ENCODE measurements at places on chromosomes 3 and 15.

DNA sequence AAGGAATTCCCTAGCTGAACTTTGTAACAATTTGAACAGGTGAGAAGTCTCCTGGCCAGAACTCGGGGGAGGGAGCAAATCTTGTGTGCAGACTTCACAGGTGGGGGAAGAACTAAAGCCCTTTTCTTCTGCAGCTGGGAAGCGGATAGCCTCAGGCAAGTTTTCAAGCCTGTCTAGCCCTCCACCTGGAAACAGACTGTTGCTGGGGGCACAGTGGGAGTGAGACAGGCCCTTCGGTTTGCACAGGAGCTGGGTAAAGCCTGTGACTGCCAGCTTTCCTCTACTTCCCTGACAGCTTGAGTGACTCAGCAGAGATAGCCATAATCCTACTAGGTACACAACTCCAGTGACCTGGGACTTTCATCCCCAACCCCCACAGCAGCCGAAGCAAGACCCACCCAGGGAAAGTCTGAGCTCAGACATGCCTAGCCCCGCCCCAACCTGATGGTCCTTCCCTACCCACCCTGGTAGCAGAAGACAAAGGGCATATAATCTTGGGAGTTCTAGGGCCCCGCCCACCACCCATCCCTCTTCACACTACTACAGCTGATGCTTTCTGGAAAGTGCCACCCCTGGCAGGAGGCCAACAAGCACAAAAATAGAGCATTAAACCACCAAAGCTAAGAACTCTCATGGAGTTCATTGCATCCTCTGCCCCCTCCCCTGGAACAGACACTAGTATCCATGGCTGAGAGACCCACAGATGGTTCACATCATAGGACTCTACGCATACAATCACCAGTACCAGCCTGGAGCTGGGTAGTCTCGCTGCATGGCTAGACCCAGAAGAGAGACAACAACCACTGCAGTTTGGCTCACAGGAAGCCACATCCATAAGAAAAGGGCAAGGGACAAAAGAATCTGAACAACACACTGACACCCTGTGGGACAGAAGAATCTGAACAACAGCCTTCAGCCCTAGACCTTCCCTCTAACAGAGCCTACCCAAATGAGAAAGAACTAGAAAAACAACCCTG lies 479.0 kb downstream of the RAP2B start:
- DNase-seq, result no peak

- DNase-seq, result no peak
These were observed 19.9 kb upstream of the UBE2E1 start for GRCh38 chr3:23785882-23786281.

DNA sequence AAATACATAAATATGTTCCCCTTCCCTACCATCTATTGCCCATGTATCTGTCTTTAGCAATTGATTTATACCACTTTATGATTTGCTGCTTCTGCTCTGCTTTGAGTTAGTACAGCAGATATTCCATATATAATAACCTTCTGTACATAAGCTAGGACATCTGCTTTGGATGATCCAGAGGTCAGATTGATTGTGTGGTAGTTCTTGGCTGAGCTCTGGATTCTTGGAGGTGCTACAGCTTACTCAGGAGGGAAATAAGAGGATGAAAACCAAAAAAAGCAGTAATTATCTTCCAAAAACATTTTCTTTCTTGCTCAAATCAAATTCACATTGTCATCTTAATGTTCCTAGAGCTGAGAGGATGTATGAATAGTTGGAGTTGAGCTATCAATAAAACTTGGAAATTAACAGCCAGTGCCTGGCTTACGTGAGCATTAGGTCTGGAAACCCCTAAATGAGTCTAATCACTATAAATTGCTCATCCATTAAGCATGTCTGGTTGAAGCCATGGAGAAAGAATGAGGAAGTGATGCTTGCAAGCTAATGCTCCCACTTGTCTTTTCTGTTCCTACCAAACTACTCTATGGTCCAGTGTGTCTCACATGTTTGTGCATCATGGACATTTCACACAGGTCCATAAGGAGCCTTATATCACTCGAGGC lies 36.3 kb upstream of the TMEM42 start:
- DNase-seq, result no peak

DNA sequence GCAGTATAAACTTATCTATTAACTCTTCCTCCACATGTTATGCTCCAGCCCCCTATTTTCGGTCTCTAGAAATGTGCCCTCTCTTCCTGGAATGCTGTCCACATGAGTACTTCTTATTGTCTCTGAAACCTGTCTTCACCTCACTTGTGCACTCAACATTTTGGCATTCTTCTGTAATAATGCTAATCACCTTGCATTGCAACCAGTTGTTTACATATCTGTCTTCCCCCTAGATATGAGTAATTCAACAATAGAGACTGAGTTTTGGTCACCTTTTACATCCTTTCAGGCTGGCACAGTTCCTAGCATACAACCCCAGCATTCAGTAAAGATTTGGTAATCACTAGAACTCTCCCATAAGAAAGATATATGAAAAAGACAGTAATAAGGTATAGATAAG lies 17.2 kb downstream of the CCDC80 start:
- DNase-seq, result no peak

DNA sequence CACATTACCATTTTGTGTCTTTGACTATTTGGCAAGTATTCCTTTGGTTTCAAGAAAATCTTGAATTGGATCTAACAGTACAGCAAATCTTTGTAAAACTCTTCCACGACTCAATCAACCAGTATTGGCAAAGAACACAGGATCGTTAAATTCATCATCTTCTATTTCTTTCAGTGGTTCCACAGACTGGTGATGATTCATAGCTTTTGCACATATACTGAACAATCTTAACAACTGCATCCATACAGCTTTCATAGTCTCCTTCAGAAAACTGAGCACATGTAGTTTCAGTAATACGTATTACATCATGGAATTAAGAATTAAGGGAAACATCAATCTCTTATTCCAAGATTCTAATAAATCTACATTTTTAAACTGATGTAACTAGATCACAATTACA lies 91.6 kb upstream of the LIPC start:
- DNase-seq, result no peak

GRCh38 chr3:144112036-144112435 lies 140.4 kb downstream of the DIPK2A start:
- DNase-seq, result no peak

DNA sequence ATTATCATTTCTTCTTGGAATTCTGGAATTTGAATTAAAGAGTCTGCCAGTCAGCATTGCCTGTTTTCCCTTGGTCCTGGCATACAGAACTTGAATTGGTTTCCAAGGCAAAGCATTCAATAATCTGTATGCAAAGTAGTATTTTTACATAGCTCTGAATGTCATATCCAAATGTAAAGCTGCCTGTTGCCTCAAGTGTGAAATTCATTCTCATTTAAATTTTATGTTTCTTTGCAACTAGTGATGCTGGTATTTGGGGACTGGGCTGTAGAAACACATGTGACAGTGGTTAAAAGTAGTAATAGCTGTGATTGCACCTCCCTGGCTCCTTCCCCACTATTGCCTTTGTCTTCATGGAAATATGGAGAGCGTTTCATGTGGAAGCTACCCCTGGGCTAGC lies 743.9 kb upstream of the GOLIM4 start:
- no peak for DNase-seq

DNA sequence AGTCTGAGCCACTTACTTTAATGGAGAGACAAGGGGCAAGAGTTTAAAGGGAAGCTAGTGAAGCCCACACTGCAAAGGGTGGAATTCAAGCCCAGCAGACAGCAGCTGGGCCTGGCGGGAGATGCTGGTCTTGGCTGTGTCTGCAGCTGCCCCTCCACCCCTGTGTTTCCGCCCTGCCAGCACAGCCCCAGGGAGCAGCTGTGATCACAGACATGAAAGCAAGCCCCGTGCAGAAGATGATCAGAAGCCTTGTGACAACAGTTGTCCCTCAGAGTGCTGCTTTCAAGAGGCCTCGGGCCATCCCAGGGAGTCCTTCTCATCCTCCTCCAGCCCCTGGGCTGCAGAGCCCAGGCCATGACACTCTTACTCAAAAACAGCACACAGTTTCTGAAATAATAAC lies 24.1 kb upstream of the SLC6A1 start:
- DNase-seq, result no peak

- DNase-seq, result no peak
These were observed 116.7 kb downstream of the MCTP2 start for GRCh38 chr15:94348084-94348483.

GRCh38 chr3:129333891-129334290 lies 55.2 kb downstream of the HMCES start:
- DNase-seq, result no peak

DNA sequence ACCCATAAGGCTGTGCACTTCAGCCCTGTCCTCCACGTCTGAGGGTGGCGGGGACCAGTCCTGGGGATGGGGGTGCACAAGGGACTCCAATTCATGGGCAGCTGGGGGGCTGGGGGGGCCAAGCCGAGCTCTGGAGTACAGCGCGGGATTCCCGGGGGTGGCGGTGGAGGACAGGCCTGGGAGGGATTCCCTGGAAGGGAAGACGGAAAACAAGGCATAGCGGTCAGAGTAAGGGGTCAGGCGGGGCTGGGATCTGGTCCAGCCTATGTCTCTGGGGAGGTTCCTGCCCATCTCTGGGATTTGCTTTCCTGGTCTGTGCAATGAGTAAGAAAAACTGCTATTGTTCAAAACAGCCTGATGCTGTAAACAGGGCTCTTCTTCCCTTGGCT lies 8.1 kb upstream of the IGDCC3 start:
- no peak for DNase-seq

DNA sequence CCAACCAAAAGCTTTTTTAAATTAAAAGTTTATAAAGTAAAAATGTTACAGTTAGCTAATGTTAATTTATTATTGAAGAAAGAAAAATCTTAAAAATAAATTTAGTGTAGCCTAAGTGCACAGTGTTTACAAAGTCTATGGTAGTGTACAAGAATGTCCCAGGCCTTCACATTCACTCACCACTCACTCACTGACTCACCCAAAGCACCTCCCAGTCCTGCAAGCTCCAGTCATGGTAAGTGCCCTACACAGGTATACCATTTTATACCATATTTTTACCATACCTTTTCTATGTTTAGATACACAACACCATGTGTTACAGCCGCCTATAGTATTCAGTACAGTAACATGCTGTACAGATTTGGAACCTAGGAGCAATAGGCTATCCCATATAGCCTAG lies 29.1 kb downstream of the SSR3 start:
- no peak for DNase-seq

- DNase-seq, result no peak
These were observed 73.1 kb downstream of the ESYT3 start for GRCh38 chr3:138507524-138507923.

- DNase-seq, result no peak
These were observed 72.3 kb upstream of the NAALADL2 start for GRCh38 chr3:174786825-174787224.
